ENCODE measurements at places on chromosomes 7 and 10.

GRCh38 chr10:122328676-122329075 is 45.8 kb upstream of the PLEKHA1 start:
- no peak for DNase-seq

DNA sequence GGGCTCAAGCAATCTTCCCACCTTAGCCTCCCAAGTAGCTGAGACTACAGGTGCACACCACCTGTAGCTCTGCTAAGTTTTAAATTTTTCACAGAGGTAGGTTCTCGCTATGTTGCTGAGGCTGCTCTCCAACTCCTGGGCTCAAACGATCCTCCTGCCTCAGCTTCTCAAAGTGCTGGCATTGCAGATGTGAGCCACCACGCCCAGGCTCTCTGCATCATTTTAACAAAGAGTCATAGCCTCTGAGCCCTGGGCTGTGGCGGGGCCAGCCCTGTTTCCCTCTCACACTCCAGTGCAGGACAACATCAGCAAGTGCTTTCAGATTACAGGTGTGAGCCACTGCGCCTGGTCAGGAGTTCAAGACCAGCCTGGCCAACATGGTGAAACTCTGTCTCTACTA is 102.5 kb downstream of the COL26A1 start:
- no peak for DNase-seq

DNA sequence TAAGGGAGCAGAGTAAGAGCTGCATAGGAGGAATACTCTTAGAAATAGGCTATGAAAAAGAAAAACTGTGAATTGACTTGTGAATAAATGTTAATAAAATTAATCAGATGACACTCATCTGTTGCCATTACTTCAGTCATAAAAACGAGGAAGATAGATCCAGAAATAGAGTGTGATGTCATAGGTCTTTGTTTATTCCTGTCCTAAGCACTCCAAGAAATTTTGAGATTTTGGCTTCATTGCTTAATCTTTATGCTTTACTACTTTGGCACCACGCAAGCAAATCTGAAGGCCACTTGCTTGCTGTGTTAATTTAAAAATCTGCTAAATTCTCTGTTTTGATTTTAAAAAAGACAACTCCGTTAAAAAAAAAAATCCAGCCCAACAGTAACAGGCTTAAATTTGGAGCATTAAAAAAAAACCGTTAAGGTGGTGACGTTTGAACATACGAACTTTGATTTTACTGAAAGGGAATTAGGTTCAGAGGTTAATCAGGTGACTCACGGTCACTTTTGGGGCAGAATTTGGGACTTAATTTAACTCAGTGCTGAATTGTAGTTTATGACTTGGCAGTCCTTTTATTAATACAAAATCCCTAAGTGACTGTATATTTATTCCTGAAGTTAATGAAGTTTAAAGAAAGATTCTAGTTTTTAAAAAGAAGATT is 3.4 kb downstream of the IFRD1 start:
- DNase-seq = no peak

GRCh38 chr7:49255054-49255453 is 330.7 kb downstream of the CDC14C start:
- no peak for DNase-seq

GRCh38 chr7:84394219-84394618 is 199.6 kb upstream of the SEMA3A start:
- no peak for DNase-seq

GRCh38 chr7:2299870-2300512 is 14.2 kb downstream of the SNX8 start:
- no peak for DNase-seq

GRCh38 chr7:123732413-123733091 is 16.3 kb downstream of the WASL start:
- DNase-seq = no peak

DNA sequence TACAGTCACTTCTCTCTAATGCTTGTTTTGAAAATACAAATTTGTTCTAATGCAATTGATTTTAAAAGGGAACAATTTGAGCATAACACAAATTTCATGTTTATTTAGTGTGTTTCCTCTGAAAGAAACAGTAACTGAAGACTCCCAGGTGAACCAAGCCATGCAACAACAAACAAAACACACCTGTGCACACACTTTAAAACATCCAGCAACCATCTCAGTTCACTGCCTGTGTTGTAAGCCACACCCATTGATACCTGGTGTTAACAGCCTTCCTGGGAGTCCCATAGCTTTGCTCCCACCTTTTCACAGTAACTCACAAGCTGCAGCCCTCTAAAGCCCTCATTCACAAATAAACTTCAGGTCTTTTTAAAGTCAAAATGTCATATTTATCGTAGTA is 89.3 kb downstream of the DOCK4 start:
- no peak for DNase-seq

- DNase-seq = peak; percentile 75
These were observed 191.4 kb downstream of the FAM107B start for GRCh38 chr10:14583252-14583651.

- DNase-seq = no peak
These were observed 123.4 kb downstream of the REEP3 start for GRCh38 chr10:63644418-63645142.

- no peak for DNase-seq
These were observed 303.3 kb downstream of the DNAJB6 start for GRCh38 chr7:157640144-157640543.

DNA sequence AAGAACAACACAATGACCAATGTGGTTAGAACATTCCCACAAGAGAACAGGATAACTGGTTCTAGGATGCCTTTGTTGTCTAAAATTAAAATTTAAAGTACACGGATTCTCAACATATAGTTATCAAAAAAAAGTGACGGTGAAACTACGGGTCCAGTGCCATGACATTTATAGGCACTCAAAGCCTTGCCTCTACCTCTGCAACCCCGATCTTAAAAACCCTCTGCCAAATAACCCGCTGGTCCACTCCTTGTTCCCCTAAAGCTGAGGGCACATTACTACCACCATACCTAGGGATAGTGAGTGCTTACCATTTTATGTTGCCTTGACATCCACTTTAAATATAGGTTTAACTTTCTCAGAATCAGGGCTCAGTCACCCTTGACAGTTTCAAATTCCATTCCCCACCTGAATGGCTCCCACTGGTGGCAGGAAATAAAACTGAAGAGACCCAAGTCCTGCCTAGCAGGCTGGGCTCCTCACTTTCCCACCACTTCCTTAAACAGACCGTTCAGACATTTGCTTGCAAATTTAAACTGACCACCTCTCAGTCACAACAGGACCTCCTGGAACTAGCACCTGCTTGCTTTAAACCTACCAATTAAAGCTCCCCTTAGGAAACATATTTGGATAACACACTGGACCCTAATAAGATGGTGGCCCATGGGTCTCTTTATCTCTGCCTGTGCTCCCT is 169.9 kb upstream of the ASAH2 start:
- no peak for DNase-seq
